RWPE1 (cell line): ENCODE measurements at places on chromosomes 2 and 18.

- no peak for DNase-seq
Measured at GRCh38 chr18:11951390-11951851, 29.9 kb upstream of the IMPA2 start.

DNA sequence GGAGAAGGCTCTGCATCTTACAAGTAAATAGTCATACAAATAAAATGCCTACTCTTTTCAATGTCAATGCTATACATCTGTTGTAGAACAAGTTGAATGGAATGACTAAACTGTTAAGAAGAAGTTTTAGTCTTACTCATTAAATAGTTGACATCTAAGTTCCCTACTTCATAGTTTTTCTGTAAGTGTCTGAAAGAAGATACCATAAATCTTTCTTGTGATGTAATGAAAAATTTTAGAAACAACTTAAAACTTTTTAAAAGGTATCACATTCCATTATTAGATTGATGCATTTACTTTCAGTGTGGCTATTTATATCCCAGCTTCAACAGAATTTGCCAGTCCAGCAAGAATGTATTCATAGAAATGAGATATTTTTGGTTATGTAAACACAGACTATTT is 185.2 kb upstream of the EPC2 start:
- DNase-seq, result no peak

- DNase-seq, result no peak
Measured at GRCh38 chr2:26709323-26710110, 17.0 kb downstream of the KCNK3 start.

DNA sequence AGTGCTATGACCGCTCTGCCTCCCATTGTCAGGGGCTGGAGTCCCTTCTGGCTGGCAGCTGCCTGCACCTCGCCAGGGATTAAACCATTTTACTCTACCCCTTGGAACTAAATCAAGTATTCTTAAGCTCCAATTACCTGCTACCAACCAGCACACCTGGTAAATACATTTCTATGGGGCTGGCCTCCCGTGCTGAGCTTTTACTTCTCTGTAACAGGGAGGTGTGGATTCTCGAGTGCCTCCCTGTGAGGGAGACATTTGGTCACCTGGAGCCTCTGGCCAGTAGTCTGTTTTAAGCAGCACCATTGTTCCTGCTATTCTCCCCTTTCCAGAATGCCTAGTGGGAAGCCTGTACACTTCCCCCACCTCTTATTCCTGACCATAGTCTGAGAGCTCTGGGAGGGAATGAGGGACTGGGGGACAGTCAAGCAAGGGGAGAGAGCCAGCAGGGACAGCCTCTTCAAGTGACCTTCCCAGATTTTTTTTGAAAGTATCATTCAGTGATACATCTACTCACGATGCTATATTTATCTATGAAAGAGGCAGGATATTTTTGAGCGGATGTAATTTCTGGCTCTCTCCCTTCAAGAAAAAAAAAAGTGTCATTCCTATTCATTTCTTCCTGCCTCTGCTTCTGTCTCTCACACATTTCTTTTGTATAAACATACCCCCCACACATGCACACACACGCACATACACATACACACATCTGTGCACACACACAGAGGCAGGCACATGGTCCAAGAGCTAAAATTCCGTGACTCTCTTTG is 112.8 kb downstream of the CAPN13 start:
- DNase-seq, result no peak
